CD4-positive, alpha-beta memory T cell (primary cell): ENCODE measurements at places on chromosomes 12 and 14. TPM values are rescaled to one million over a fixed set of nuclear protein-coding genes. Genes with fewer than 3 reads are reported as not detected.

GRCh38 chr12:58359084-58359483, 417.7 kb downstream of the ATP23 start:
- H3K27ac ChIP-seq = no peak overlapping the region
- H3K27me3 ChIP-seq = no peaks in the 10 kb centered on the region
- H3K4me1 ChIP-seq = no peaks in the 10 kb centered on the region
- H3K36me3 ChIP-seq = no peaks in the 10 kb centered on the region

GRCh38 chr12:28268608-28269229, 78.5 kb downstream of the CCDC91 start:
- H3K4me1 ChIP-seq = no peaks in the 10 kb centered on the region
- H3K27me3 ChIP-seq = no peaks in the 10 kb centered on the region
- H3K27ac ChIP-seq = no peak overlapping the region
- H3K4me3 ChIP-seq = no peak overlapping the region
- no peaks in the 10 kb centered on the region for H3K36me3 ChIP-seq

DNA sequence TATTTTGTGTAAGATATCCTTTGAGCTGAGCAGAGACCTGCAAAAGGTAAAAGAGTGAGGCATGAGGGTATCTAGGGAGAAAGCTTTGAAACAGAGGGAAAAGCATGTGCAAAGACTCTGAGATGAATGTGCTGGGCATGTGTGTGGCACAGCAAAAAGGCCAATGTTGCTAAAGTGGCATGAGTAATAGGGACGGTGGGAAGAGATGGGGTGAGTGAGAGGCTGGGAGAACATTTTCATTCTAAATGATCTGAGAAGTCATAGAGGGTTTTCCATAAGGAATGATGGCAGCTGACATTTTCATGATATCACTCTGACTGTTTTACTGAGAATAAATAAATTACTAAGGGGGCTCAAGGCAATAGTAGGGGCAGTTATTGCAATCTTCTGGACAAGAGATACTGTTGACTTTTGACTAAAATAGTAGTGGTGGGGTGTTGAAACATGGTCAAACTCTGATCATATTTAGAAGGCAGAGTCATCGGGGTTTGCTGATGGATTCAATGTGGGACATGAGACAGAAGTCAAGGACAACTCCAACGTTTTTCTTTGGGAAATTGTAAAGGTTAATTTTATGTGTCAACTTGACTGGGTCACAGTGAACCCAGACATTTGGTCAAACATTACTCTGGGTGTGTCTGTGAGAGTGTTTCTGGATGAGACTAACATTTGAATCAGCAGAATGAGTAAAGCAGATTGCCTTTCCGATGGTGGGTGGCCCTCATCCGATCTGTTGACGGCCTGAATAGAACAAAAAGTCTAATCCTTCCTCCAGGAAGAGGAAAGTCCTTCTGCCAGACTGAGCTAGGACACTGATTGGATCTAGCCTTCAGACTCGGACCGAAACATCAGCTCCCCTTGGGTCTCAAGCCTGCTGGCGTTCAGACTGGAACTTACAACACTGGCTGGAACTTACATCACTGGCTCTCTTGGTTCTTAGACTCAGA, 193.9 kb upstream of the PLXNC1 start:
- no peaks in the 10 kb centered on the region for H3K27me3 ChIP-seq
- H3K4me1 ChIP-seq = no peaks in the 10 kb centered on the region
- no peak overlapping the region for H3K4me3 ChIP-seq
- no peaks in the 10 kb centered on the region for H3K36me3 ChIP-seq
- no peak for DNase-seq

DNA sequence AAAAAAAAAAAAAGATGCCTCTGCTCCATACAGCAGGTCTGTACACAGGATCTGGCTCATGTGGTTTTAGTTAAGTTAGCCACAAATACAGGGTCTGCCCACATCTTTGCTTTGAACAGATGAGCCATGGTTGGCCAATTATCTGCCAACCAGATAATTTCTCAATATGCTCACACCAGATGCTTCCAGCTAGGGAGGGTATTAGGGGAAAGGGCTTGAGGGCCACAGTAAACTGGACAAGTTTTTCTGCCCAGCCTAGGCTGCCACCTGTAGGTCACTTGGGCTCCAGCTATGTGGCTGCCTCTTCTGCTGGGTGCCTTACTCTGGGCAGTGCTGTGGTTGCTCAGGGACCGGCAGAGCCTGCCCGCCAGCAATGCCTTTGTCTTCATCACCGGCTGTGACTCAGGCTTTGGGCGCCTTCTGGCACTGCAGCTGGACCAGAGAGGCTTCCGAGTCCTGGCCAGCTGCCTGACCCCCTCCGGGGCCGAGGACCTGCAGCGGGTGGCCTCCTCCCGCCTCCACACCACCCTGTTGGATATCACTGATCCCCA, 776 bp downstream of the RDH5 start:
- no peak overlapping the region for H3K27ac ChIP-seq
- H3K4me3 ChIP-seq = no peak overlapping the region
- peaks cover 15% of the 10 kb centered on the region for H3K36me3 ChIP-seq
- no peaks in the 10 kb centered on the region for H3K27me3 ChIP-seq
- H3K4me1 ChIP-seq = peaks cover 32% of the 10 kb centered on the region
- no peak for DNase-seq

GRCh38 chr12:115998119-115998633, 279.3 kb downstream of the MED13L start:
- H3K36me3 ChIP-seq = peaks cover 29% of the 10 kb centered on the region
- no peaks in the 10 kb centered on the region for H3K4me1 ChIP-seq
- H3K27me3 ChIP-seq = no peaks in the 10 kb centered on the region
- H3K27ac ChIP-seq = no peak overlapping the region

GRCh38 chr12:1741154-1741949, 50.5 kb downstream of the ADIPOR2 start:
- peaks cover 29% of the 10 kb centered on the region for H3K4me1 ChIP-seq
- no peaks in the 10 kb centered on the region for H3K36me3 ChIP-seq
- no peak overlapping the region for H3K4me3 ChIP-seq
- no peak overlapping the region for H3K27ac ChIP-seq
- DNase-seq = no peak

DNA sequence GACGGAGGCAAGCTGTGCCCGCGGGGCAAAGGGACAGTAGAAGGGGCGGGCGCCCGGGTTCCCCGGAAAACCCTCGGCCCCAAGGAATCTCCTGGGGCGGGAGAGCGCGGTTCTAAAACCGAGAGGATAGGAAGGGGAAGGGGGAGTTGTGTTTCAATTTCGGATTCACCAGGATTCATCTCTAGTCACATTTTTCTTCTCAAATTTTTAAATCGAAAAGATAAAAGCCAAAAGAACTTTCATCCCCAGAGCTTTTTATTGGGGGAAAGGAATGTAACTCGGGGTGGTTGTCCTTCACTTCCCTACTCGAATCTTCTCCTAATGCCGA, 1.4 kb downstream of the BMP4 start:
- no peak overlapping the region for H3K27ac ChIP-seq
- peaks cover 8% of the 10 kb centered on the region for H3K27me3 ChIP-seq
- DNase-seq = no peak
- no peak overlapping the region for H3K4me3 ChIP-seq
- no peaks in the 10 kb centered on the region for H3K36me3 ChIP-seq

- H3K36me3 ChIP-seq = no peaks in the 10 kb centered on the region
- H3K4me1 ChIP-seq = no peaks in the 10 kb centered on the region
- H3K27ac ChIP-seq = no peak overlapping the region
- no peak for DNase-seq
These were observed 67.3 kb downstream of the HSPB8 start for GRCh38 chr12:119245904-119246494.

DDN gene
- total RNA-seq = not detected

GRCh38 chr12:10101042-10101579, 2.3 kb upstream of the CLEC1A start:
- H3K36me3 ChIP-seq = no peaks in the 10 kb centered on the region
- no peak overlapping the region for H3K4me3 ChIP-seq
- H3K4me1 ChIP-seq = no peaks in the 10 kb centered on the region
- H3K27me3 ChIP-seq = no peaks in the 10 kb centered on the region

DNA sequence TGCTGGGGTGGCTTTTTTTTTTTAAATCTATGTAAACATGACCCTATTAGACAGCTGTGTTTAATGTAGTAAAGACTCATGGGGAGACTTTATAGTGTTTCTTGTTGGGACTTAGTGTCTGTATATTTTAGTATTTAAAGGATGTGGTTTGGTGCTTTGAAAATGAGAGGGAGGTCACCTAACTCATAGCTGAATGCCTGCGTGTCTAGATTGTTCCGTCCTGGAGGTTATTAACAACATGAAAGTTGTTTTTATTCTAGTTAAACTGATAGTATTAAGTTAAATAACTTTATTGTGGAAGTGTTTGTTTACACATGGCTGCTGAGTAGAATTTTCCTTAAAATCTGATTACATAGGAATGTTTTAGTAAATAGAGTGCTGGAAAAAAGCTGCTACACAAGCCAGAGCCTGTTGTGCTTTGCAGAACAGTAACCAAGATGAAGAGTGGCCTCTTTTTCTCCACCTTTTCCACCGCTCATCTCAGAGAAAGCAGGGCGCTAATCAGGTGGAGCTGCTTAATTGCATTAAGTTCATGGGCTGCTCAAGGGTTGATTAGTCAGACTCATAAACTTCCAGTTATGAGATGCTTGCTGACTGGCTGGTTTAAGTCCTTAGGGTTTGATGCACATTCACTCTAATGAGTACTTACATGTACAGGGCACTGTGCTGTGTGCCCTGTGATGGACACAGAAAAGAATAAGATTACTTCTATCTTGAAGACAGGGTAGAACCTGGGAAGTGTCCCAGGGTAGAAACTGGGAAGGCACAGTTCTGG, 62.7 kb downstream of the FBXO34 start:
- no peak for DNase-seq
- peak overlapping the region; percentile 37 for H3K4me3 ChIP-seq
- H3K36me3 ChIP-seq = no peaks in the 10 kb centered on the region
- peaks cover 84% of the 10 kb centered on the region for H3K4me1 ChIP-seq

DNA sequence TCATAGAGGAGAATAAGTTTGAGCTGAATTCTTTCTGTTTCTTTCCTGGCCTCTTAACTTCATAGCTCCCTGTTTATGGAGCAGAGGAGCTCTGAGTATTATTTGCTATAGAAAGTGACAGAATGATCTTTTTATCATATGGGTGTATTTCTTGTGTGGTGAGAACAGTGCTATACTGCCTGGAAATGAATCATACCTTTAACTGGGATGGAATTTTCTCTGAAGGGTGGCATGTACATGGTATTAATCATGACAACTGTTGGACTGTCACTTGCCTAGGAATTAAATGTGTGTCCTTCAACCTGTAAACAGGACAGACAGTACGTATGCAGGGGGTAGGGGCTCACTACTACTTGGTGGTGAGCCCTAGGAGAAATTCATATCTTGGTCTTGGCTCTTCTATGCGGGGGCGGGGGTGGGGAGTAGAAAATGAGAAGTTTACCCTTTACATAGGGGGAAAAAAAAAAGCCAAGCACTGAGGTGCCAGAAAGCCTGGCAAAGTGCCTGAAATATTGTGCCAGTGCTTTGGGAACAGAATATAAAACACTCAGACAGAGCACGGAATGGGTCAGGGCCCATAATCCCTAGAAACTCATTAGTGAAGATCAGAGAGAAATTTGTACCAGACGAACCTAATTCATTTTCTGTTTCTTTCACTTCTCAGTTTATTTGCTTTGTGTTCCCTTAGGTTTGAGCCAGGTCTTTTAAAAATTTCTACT, 33.8 kb downstream of the ARMH4 start:
- no peak overlapping the region for H3K27ac ChIP-seq
- no peak overlapping the region for H3K4me3 ChIP-seq

PLEKHG7 gene
- total RNA-seq = not detected

- H3K27ac ChIP-seq = no peak overlapping the region
- no peak for DNase-seq
- no peaks in the 10 kb centered on the region for H3K4me1 ChIP-seq
- H3K4me3 ChIP-seq = no peak overlapping the region
These were observed 108.3 kb downstream of the NUAK1 start for GRCh38 chr12:106030210-106031071.

GRCh38 chr12:22206111-22206728, 128.3 kb downstream of the ST8SIA1 start:
- no peaks in the 10 kb centered on the region for H3K36me3 ChIP-seq
- H3K4me3 ChIP-seq = no peak overlapping the region
- H3K27me3 ChIP-seq = no peaks in the 10 kb centered on the region
- no peaks in the 10 kb centered on the region for H3K4me1 ChIP-seq
- no peak overlapping the region for H3K27ac ChIP-seq

DNA sequence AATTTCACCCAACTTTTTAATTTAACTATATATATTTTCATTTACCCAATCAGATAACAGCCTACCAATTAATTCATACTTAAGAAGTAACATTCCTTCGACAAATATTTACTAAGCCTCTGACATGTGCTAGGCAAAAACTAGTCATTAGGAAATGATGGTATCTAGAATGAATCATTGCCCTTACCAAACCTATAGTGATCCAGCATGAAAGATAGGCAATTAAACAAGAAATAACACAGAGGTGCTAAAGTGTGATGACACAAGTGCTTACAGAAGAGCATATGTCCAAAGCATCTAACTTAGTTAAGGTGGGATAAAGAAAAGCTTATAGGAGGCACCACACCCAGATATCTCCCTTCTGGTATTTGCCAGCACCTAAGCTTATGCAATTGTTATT, 166.5 kb upstream of the RASSF8 start:
- no peaks in the 10 kb centered on the region for H3K27me3 ChIP-seq
- H3K4me1 ChIP-seq = no peaks in the 10 kb centered on the region
- no peak overlapping the region for H3K4me3 ChIP-seq
- H3K36me3 ChIP-seq = no peaks in the 10 kb centered on the region

DNA sequence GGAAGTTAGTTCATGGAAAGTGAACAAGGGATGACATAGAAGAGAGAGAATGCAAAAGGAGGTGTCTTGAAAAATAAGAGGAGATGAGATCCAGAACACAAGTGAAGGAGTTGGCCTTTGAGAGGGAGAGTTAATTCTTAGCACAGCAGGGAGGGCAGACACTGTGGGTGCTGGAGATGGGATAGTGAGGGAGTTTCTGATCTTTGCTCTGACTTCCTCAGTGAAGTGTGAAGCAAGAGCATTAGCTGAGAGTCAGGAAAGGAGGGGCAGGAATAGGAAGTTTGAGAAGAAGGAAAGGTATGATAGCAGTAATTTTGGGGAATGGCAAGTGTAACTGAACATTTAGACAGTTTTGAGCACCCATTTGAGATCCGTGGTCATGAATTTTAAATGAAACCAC, 75.8 kb upstream of the COCH start:
- no peak overlapping the region for H3K4me3 ChIP-seq
- no peak overlapping the region for H3K27ac ChIP-seq
- H3K4me1 ChIP-seq = no peaks in the 10 kb centered on the region
- no peaks in the 10 kb centered on the region for H3K36me3 ChIP-seq
- H3K27me3 ChIP-seq = no peaks in the 10 kb centered on the region

DNA sequence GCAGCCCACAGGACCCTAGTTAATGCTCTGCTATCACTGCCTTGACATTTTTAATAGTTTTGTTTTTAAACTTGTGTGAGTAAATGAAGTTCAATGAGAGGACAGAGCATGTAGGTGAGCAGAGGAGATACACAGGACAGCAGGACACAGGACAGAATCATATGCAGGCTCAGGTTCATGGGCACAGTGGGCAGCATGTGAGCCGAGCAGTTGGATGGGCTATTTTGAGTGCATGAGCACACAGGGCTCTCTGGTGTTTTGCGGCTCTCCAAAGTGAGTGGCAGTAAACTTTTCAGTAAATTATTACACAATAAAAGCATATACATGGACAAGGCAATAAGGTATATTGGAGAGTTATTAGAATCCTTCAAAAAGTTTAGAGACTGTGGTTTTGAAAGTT, 189.7 kb upstream of the OR4E1 start:
- peak overlapping the region; percentile 10 for H3K27ac ChIP-seq
- DNase-seq = no peak
- peaks cover 17% of the 10 kb centered on the region for H3K4me1 ChIP-seq
- H3K4me3 ChIP-seq = no peak overlapping the region
- no peaks in the 10 kb centered on the region for H3K36me3 ChIP-seq
